Stimulated activated CD4-positive, alpha-beta T cell treated with anti-CD3 and anti-CD28 coated beads, Interleukin-4, amount 100 ng/mL, for 24 hours (primary cell): ENCODE measurements at places on chromosomes 3 and 15.

DNA sequence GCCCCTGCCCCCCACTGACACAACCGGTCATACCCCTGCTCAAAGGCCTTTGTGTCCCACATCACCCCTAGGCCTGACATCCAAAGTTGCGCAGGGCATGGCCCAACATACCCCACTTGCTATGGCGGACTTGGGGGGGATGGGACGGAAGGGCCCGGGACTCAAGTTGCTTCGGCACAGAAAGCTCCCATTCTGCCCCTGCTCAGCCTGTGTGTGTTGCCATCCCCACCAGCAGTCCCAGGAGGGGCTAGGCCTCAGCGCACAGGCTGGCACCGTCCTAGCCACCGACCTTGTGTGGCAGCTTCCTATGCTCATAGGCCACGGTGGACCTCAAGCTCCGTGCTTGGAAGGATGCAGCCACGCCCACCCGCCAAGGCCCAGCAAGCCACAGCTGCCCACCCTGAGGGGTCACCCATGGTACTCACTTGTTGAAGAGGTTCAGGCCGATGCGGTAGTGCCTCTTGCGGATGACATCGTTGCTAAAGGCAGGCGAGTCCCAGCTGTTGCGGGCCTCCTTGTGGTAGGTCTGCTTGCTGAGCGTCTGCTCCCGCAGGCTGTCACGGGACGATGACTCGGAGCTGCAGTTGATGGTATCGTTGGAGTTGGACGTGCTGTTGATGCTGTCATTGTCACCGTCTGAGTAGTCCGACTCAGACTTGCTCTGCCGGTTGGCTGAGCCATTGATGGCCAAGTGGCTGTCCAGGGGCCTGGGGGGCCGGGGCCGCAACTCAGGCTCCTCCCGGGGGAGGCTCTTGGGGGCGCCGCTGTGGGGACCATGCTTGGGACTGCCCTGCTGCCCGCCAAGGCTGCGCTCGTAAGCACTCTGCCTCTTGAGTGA, 93.9 kb upstream of the RPL32 start:
- no peak for DNase-seq

GRCh38 chr15:99097441-99098410, 7.2 kb upstream of the SYNM start:
- no peak for DNase-seq

GRCh38 chr15:40075298-40076044, 33.2 kb downstream of the BMF start:
- no peak for DNase-seq

GRCh38 chr15:94047566-94047965, 183.8 kb upstream of the MCTP2 start:
- DNase-seq, result no peak

- no peak for DNase-seq
Measured at GRCh38 chr3:126338790-126339288, 18.4 kb downstream of the KLF15 start.

- DNase-seq, result no peak
Measured at GRCh38 chr15:82553846-82554245, 13.6 kb upstream of the RPS17 start.
